ENCODE measurements at places on chromosomes 13 and 19. TPM values are rescaled to one million over a fixed set of nuclear protein-coding genes. Genes with fewer than 3 reads are reported as not detected.

Gene GFY
- not detected for total RNA-seq

Gene WDR87
- total RNA-seq = not detected

DNA sequence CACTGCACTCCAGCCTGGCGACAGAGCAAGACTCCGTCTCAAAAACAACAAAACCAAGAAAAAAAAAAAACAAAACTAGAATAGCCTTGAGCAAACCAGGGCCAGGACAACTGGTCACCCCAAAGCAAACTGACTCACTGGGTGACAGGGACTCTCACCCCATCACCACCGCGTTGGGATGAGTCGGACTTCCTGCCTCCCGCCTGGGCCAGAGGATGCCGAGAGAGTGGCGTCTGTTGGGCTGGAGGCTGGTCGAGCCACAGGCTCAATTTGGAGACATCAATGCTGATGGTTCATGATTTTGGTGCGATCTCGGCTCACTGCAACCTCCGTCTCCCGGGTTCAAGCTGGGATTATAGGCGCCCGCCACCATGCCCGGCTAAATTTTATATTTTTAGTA lies 11.6 kb downstream of the TMPRSS9 start:
- DNase-seq = no peak

DNA sequence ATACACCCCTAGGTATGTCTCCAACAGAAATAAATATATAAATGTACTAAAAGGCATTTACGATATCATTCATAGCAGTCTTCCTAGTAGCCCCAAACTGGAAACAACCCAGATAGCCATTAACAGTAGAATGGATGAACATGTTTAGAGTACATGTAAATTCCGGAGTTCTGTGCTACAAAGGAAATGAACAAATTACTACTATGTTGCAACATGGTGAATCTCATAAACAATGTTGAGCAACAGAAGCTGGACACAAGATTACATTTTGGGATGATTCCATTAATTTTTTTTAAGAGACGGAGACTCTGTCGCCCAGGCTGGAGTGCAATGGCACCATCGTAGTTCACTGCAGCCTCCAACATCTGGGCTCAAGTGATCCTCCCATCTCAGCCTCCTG lies 5.9 kb upstream of the SLC7A10 start:
- no peak for DNase-seq

DNA sequence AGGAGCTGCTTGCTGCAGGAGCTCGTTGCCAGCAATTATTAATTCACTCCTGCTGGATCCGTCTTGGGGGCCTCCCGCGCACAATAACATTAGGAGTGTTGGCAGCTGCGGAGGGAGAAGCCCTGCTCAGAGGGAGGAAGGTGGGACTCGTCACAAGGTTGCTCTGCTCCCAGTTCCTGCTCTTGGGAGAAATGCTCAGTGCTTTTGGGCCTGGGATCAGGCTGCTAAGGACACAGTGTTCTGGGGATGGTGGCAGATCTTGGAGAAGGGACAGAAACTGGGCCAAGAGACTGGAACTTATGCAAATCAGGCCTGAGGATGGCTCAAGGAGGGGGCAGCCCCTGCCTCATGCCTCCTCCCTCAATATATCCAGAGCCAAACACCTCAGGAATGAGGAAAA lies 78.9 kb upstream of the OLFM4 start:
- no peak for DNase-seq
